Left renal pelvis (tissue), 4 donors: ENCODE measurements at places on chromosomes 7 and 10. TPM values are rescaled to one million over a fixed set of nuclear protein-coding genes. Genes with fewer than 3 reads are reported as not detected.

DNA sequence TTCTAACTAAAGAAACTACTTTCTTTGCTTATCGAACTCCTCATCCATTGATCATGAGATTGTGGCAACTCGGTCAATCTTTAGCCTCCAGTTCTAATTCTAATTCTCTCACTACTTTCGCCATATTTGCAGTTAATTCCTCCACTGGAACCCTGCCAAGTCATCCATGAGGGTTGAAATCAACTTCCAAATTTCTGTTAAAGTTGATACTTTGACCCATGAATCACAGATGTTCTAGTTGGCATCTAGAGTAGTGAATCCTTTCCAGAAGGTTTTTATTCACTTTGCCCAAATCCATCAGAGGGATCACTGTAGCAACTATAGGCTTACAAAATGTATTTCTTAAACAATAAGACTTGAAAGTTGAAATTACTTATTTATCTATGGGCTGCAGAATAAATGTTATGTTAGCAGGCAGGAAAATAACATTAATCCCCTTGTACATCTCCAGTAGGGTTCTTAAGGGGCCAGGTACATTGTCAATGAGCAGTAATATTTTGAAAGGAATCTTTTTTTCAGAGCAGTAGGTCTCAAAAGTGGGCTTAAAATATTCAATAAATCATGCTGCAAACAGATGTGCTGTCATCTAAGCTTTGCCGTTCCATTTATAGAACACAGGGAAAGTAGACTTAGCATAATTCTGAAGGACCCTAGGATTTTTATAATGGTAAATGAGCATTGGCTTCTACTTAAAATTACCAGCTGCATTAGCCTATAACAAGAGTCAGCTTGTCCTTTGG lies 39.4 kb downstream of the CCDC71L start:
- no peak for DNase-seq

GRCh38 chr7:49089717-49090116 lies 165.4 kb downstream of the CDC14C start:
- no peak for DNase-seq

The AKR1C4 gene
- not detected for polyA plus RNA-seq

- no peak for DNase-seq
These were observed 2.8 kb downstream of the TMEM120A start for GRCh38 chr7:75991531-75992082.
